ENCODE measurements at places on chromosomes 12 and 14.

- no peak for DNase-seq
These were observed 193.6 kb upstream of the GARIN6 start for GRCh38 chr12:99453836-99454538.

- DNase-seq = no peak
These were observed 84.7 kb upstream of the SOX5 start for GRCh38 chr12:24034160-24034559.

- no peak for DNase-seq
These were observed 90.8 kb downstream of the EPS8 start for GRCh38 chr12:15698377-15698871.

DNA sequence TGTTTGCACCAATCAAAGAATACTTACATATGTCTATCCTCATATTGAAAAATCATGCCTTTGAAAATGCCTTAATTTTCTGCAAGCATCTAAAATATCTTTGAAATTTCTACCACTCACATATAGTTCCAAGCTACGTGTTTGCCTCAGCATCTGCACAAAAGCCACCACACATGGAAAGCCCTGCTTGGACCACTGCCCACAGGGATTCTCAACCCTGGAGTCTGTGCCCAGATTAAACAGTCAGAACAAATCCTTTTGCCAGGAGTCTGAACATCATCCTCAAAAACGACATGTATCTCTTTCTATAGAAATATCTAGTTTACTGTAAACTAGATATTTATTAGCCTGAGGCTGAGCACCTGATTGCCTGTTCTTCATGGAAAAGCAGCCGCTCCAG, 32.6 kb downstream of the ARMH4 start:
- no peak for DNase-seq

GRCh38 chr14:33618361-33619105, 332.3 kb downstream of the EGLN3 start:
- DNase-seq = no peak

GRCh38 chr12:57825451-57825850, 6.9 kb upstream of the AVIL start:
- DNase-seq = no peak

GRCh38 chr12:51911307-51911706, 4.0 kb downstream of the ACVRL1 start:
- no peak for DNase-seq

GRCh38 chr12:1131811-1132224, 140.8 kb downstream of the ERC1 start:
- no peak for DNase-seq

DNA sequence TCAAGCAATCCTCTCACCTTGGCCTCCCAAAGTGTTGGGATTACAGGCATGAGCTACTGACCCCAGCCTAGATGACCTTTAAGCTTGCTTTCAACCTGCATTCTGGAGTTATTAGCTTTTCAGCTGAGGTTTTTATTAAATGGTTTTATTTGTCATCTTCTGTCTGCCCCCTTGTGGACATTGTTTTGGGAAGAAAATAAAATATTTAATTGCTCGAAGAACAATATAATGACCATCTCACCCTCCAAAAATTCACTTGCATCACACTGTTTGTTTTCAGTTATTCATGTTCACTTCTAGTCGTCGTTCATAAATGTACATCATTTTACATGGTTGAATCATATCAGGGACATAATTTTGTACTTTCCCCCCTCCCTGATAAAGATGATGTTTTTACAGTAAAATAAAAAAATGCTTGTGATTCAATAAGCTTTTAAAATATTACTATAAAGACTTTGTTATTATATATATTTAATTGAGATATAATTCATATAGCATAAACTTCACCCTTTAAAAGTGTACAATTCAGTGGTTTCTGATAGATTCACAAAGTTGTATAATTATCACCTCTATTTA, 10.1 kb upstream of the SPATS2 start:
- DNase-seq = no peak

DNA sequence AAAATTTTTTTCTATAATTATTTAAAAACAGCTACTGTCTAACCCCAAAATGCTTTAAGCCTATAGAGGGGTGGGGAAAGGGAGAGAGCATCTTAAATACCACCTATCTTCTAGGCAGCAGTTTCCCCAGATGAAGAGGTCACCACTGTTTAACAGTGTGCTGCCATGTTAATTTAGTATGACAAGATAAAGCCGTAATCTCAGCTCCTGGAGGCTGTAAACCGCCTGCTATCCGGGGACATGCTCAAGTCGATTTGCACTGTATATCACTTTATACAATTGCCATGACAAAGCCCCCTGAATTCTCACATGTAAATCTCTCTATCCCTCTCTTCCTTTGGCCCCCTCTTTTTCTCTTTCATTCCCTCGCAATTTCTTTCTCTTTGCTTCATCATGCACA, 68.5 kb downstream of the SOX5 start:
- no peak for DNase-seq

DNA sequence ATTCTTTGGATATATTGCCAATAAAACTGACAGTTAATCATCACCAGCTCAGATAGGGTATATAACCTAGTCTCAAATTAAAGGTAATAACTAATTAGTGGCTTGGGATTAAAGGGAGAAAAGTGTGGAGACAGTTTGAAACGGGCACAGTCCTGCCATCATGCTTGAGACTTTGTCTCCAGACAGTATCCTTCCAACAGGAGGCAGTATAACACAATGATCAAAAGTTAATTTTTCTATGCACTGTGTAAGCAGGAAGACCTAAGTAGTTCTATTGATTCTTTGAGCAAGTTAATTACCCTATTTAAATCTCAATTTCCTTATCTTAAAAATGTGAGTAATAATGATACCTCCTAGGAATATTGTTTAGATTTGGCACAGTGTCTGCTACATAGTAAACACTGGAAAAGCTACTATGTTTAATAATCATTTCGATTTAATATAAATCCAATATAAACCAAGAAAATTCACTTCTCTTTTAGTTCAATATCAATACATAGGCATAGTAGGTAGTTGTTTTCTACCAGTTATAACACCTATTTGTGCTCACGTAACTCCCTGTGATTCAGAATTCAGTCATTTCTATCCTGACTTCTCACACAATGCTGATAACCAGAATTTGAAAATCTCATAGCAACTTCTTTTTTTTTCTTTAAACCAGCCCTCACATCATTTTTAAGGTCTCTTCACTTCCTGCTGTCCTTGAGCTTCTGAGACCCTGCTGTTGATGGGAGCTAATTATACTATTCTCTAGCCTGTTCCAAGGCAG, 53.7 kb downstream of the GALNT4 start:
- peak; percentile 37 for DNase-seq

DNA sequence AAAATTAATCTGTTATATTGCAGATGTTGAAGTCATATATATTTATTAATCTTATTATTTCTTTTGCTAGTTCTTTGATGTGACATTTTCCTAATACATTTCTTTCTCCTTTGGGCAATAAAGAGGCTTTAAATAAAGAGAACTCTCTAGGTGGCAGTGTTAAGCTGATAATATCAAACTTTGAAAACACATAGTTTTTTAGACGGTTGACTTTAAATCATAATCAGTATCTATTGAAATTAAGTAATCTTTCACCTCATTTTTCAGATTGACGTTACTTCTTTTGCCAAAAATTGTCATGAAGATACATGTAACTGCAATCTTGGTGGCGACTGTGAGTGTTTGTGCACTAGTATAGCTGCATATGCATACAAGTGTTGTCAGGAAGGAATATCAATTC, 130.8 kb upstream of the PTPRQ start:
- DNase-seq = no peak

DNA sequence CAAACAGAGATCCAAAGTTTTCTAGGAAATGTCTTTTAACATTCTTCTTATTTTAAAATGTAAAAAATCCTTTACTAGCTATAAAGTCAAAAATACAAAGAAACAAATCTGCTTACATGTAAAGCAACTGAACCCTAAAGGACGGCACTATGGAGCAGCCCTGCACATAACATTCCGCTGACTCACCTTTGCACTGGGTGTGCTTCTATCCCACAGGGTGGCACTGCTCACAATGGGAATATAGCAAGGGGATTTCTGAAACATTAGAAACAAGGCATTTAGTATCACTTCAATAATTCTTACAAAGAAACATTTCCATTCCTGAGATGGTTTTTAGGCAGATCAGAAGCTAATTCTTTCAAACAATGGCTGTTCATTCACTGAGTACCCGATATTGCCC, 94.3 kb downstream of the C12orf42 start:
- DNase-seq = no peak

DNA sequence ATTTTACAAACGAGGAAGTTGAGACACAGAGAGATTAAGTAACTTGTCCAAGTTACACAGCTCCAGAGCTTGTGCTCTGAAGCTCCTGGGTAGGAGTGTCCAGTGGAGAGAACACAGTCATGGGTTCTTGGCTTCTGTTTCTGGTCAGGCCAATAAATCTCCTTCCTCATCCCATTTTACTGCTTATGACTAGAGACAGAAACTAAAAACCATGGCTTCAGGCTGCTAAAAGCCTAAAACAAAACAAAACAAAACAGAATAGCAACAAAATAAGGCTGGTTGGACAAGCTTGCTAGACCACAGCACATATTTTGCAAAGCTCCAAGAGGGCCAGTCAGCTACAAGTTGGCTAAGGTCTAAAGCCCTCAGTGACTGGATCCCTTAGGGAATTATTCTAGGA, 49.8 kb downstream of the PTGER2 start:
- DNase-seq = no peak

DNA sequence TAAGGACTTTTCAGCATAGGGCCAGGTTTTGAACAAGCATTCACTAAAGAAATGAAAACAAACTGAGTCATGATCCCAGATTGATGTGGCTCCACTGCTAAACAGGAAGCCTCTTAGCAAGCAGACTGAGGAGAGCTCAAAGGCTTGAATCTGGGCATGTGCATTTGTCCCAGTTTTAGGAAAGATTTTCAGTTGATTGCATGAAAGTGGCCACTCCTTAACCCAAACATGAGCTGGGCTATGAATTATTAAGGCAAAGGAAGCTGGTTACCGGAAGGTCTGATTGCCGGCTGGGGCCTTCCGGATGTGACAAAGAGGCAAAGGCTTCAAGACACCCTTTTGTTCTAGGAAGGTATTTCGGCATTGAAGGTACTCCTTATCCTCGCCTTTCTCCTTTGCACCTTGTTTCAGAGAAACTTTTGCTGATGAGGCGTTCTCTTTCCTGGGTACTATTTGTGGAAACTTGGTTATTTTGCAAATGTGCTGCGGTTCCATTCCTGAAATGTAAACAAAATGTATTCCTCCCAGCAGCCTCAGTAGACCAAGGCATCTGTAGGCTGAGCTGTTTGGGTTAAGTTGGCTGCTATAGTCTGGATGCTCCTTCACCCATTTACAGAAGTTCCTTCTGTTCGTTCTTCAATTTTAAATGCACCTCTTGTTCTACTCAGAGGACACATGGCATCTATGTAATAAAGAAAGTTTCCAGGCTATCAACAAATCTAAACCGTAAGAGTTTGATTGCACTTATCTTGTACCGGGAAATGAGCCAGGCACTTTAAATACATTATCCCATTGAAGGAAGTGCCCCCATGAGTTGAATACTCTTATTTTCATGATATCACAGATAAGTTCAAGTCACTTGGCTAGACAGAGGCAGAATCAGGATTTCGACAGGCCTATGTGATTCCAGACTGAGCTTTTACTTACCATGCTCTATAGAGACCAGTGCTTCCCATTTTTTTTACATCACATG, 115.6 kb upstream of the METAP2 start:
- no peak for DNase-seq

DNA sequence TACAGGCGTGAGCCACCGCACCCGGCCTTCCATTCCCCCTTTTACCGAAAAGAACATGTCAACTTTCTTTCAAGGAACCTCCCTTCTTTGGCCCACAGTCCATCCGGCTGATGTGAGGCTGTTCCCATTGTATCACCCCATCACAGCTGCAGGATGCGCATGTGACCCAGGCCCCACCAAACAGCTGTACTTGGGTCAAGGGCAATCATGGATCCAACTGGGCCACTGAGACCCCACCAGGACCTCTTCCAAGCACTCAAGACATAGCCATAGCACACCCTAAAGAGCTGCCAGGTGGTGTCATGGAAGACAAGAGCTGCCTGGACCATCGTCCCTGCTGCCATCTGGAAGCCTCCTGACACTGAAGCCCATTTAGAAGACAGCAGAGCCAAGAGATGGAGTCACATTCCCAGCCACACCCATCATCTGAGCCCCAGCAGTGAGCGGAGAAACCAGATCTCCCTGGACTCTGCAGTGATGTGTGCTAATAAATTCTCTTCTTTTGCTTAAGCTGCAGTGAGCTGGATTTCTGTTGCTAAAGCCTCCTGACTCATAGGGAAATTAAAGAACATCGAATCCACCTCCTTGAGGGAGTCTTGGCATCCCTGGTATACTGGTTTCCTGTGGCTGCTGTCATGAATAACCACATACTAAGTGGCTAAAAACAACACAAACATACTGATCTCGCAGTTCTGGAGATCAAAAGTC, 105.6 kb downstream of the KSR2 start:
- no peak for DNase-seq

- no peak for DNase-seq
These were observed 19.7 kb upstream of the FAM222A start for GRCh38 chr12:109693653-109694600.

- no peak for DNase-seq
These were observed 221.2 kb downstream of the RAD51B start for GRCh38 chr14:68040633-68041369.

DNA sequence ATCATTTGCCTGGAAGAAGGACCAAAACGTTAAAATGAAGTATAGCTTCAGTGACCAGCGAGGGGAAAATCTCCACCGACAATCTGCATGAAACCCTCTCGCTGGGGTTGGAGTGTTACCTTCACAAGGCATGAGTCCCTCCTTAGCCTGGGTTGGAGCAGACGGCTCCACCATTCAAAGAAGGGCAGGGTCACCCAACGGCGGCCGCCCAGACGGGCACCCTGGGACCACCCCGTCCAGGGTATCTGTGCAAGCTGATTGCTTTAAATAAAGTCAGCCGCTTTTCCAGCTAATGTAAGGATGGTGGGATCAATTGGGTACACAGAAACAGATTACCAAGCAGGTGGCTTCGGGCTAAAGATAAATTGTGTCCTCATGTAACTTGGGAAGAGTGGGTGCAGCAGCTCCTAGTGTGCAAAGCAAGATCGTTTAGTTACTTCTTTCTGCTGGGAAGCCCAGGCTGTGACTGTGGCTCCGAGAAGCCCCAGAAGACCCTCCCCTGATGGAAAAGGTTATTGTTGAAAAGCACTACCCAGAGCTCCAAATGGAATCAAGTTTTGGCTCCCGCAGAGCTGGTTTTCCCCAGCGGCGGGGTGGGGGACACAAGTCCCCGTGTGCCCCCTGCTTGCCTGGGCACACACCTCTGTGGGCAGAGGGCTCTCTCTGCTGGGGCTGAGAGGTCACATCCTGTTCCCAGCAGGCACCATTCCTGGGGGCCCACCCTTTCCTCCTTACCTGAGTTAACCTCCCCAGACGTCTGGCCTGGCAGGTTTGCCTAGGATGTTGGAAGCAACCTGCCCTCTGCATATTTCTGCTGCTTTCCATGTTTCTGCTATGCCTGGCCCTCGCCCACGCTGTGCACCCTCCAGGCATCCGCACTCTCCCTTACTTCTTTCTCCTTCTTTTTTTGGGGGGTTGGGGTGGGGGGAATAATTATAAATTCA, 318.6 kb upstream of the DIO3 start:
- DNase-seq = no peak

GRCh38 chr12:59677857-59678256, 82.0 kb downstream of the SLC16A7 start:
- no peak for DNase-seq

GRCh38 chr12:104022786-104023185, 27.2 kb downstream of the GLT8D2 start:
- DNase-seq = no peak

GRCh38 chr14:87231336-87232026, 761.5 kb downstream of the GALC start:
- no peak for DNase-seq

Measured in CD8-positive, alpha-beta memory T cell (primary cell).